Heart left ventricle (tissue), 16 donors: ENCODE measurements at places on chromosomes 12 and 14.

DNA sequence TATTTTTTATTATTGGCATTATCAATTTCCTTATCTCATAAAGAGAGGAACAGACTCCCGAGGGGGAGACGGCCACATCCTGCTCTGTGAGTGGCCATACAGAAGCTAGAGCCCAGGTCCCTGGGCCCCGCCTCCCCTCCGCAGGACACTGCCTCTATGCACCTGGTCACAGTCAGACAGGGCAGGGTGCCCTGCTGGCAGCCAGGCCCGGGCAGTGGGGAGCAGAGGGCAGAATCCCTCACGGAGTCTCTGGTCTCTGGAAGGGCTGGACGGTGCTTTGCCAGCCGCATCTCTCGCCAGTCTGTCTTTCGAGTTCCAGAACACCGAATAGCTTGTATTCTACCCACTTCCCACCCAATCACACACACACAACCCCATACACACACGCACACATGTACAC lies 16.4 kb upstream of the CACNA2D4 start:
- DNase-seq: no peak

- DNase-seq: no peak
These were observed 442.0 kb downstream of the MED13L start for GRCh38 chr12:115835445-115835844.

GRCh38 chr12:123573870-123574269 lies 10.5 kb upstream of the TMED2 start:
- no peak for DNase-seq

DNA sequence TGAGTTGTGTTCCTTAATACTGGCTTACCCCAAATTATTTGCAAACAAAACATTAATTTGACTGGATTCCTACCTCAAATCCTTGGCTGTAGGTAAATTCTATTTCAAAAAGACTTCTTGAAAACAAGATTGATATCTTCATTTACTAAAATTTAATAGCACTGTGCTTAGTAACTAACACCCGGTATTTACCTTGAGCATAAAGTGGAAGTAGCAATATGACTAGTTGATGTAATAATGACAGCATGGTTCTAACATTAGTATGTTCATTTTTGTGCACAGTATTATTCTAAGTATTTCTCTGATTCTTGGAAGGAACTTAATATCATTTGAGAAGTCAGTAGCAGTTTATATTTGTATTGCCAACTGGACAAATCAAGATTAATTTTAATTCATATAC lies 96.8 kb downstream of the PPHLN1 start:
- DNase-seq: no peak

DNA sequence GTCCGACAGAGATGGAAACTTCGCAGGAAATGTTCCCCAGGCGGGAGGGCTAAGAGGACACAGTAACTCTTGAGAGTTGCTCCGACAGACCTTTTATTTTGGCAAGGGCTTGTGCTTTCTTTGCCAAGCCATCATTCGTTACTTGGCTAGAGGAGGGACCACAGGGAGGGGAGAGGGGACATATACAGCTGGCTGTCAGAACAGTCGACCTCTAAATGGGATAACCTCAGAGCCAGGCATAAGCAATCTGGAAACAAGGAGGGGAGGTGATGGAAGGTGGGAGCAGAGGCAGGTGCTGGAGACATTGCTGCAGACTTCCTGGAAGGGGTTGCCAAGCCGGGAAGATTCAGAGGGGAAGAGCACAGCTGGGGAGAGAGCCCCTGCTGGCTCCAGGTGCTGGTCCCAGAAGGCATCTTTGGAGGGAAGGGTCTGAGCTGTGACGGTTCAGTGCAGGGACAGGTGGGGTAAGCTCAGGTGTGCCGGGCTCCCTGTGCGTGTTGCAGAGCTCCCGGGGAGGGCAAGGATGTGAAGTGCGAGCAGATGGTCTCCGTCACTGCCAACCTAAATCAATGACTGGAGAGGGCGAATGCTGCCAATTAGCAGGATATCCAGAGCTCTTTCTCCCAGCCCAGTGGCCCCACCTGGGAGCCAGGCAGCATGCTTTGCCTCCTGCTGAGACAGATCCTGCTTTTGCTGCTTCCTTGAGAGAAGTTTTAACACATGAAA lies 50.1 kb downstream of the CHST11 start:
- no peak for DNase-seq

- no peak for DNase-seq
These were observed 33.5 kb downstream of the SMCO2 start for GRCh38 chr12:27480016-27480415.

- DNase-seq: no peak
These were observed 167.7 kb downstream of the CALM1 start for GRCh38 chr14:90564496-90564895.

DNA sequence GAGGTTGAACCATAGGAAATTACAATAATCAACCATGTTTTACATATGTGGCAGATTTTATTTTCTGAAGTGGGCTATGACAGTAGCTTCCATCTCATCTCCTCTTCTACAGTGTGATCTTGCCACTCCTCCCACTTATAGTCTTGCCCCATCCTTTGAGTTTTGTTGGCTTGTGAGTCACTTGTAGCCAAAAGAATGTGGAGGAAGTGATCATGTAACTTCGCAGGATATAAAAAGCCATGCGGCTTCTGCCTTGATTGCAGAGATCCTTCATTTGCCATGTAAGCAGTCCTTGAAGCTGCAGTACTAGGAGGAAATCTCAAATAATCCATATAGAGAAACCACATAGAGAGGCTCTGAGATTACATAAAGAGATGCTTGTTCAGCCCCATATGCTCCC lies 13.7 kb upstream of the ZNF84 start:
- no peak for DNase-seq

GRCh38 chr12:587132-588023 lies 75.9 kb downstream of the NINJ2 start:
- DNase-seq: no peak

DNA sequence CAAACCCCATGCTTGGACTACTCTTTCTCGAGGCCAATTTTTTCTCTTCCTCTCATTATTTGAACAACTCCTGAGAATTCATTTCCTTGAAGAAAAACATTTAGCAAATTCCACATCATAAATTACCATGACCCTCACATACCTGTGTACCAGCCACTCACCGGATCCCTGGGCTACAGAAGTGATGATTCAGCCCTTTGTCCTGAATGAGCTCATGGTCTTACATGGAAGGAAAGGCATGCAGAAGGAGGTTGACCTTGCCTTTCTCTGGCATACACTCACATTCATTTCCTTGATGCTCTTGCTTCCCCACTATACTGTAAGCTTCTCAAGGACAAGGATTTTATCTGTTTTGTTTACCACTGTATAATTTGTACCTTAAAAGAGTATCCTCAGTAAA lies 191.5 kb downstream of the SLC5A8 start:
- DNase-seq: no peak

GRCh38 chr12:32036477-32037263 lies 70.0 kb upstream of the BICD1 start:
- DNase-seq: no peak

DNA sequence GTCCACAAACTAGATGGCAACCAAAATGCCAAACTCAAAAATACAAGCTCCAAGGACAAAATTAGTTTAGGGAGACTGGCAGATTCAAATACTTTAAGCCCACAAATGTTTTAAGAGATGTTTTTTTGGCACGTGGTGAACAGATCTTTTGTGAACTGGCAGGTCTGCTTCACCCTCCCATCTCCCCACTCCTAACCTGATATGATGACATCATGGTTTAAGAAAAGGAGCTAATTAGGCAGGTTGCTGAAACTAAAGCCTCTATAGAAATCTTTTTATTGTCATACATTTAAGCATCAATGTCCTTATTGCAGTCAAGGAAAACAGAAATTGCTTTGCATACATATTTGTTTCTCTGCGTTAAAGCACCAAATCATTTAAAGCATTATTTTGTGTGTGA lies 5.8 kb downstream of the LRIG3 start:
- DNase-seq: no peak

GRCh38 chr14:74364271-74364880 lies 16.1 kb downstream of the VRTN start:
- no peak for DNase-seq

DNA sequence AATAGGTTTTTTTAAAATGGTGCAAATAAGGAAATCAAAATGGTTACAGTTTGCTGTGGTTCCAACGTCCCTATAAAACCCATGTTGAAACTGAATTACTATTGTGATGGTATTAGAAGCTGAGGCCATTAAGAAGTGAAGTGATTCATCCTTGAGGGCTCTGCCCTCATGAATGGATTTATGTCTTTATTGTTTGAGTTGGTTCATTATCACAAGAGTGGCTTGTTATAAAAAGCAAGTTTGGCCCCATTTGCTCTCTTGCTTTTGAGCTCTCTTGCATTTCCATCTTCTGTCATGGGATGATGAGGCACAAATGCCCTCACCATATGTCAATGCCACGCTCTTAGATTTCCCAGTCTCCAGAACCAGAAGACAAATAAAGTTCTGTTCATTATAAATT lies 62.3 kb downstream of the PRKD1 start:
- no peak for DNase-seq

DNA sequence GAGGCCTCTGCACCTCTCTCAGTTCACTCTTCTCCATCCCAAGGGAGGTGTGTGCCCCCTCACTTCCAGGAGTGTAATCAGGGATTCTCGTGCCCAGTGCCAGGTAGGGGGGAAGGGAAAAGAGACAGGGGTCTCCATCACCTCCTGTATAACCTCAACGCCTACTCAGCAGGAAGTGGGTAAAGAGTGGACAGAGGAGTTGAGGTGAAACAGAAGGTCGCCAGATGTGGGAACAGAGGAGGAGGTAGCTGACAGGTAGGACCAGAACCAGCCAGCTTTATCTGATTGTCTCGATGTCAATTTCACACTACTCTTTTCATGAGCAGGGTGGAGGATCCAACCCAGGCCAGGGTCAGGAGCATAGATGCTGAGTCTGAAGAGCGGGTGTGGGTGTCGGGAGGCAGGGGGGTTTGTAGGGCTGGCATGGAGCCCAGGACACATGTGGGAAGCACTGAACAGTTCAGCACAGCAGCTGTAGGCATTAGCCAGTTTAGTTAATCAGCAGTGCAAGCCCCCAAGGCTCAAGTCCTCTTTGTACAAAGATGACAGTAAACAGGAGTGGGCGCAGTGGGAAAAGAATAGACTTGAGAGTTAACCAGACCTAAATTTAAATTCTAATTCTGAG lies 213.5 kb downstream of the PELI2 start:
- DNase-seq: no peak

DNA sequence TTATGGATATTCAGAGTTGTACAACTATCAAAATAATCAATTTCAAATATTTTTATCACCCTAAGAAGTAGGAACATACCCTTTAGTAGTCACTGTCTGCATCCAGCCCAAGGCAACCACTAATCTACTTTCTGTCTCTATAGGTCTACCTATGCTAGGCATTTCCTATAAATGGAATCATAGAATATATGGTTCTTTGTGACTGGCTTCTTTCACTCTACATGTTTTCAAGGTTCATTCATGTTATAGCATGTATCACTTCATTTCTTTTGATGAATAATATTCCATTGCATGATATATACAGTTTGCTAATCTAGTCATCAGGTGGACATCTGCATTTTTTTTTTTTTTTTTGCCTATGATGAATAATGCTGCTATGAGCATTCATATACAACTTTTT lies 112.4 kb downstream of the PPP1R12A start:
- no peak for DNase-seq

- DNase-seq: no peak
These were observed 576.1 kb downstream of the ALG10 start for GRCh38 chr12:34598352-34598827.

- DNase-seq: no peak
These were observed 12.5 kb downstream of the SGPP1 start for GRCh38 chr14:63715360-63715759.

GRCh38 chr14:96083667-96084320 lies 44.6 kb downstream of the C14orf132 start:
- no peak for DNase-seq

DNA sequence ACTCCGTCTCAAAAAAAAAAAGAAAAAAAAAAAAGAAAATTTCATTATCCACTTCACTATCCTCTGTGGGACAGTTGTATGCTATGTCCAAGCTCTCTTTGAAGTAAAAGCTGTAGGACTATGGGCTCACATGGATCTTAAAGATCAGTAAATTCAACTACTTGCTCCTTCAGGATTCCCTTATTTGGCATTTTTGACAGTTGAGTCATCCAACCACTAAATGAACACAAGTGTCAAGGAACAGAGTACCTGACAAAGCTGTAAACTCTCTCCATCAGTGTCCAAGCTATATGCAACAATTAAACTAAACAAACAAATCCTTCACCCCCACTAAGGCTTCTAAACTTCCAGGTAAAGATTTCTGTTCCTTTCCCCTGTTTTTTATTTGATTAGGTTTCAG lies 177.0 kb downstream of the CEP128 start:
- DNase-seq: no peak

- DNase-seq: no peak
These were observed 534.3 kb downstream of the SOX5 start for GRCh38 chr12:23415180-23415579.

DNA sequence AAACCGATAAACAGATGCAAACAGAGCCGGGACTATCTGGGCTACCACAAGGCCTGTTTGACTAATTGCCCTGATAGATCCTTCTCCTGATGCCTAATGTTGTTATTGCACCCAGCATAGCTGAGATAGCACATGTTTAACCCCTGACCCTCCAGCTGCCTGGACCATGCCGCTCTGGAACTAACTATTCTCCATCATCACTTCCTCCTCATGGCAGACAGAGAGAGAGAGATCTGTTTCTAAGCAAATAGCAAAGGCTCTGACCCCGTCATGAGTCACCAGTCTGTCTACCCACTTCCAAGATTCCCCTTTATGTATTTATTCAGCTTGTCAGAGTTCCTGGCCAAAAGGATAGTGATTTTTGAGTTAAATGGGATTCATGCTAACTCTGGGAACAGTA lies 58.2 kb upstream of the FLRT2 start:
- peak; percentile 40 for DNase-seq

GRCh38 chr14:80095623-80096022 lies 115.7 kb downstream of the DIO2 start:
- no peak for DNase-seq

DNA sequence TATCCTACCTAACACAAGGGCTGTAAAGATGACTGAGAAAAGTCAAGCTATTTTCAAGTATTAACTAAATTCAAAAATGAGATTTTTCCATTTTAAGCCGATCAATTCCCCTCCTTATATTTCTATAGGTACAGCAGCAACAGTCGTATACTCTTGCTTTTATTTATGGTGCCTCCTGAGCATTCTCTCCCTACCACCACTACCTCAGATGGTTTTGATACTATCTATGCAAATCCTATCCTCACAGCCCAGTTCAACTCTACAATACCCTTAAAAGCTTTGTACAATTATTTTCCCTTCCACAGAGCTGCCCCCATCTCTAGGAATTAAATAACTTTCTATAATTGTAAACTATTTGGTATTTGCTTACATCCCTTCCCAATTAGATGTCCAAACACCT lies 52.1 kb downstream of the GALC start:
- no peak for DNase-seq

DNA sequence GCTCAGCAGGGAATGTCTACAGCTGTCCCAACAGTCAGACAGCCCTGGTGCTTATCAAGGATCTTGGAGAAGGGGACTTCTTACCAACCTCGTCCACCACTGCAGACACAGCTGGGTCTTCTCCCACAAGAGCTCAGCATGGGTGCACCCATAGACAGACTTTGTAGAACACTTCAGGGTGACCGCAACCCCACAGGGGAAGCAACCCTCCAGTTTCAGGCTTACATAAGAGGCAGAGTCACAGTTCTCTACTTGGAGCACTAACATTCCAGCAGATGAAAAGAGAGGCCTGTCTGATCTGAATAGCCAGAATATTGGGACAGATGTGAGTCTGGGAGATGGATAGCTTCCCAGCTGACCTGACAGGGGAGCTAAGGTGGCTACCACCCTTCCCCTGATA lies 3.5 kb upstream of the CLEC1A start:
- peak; percentile 34 for DNase-seq
